ENCODE measurements at places on chromosomes 2 and 18.

DNA sequence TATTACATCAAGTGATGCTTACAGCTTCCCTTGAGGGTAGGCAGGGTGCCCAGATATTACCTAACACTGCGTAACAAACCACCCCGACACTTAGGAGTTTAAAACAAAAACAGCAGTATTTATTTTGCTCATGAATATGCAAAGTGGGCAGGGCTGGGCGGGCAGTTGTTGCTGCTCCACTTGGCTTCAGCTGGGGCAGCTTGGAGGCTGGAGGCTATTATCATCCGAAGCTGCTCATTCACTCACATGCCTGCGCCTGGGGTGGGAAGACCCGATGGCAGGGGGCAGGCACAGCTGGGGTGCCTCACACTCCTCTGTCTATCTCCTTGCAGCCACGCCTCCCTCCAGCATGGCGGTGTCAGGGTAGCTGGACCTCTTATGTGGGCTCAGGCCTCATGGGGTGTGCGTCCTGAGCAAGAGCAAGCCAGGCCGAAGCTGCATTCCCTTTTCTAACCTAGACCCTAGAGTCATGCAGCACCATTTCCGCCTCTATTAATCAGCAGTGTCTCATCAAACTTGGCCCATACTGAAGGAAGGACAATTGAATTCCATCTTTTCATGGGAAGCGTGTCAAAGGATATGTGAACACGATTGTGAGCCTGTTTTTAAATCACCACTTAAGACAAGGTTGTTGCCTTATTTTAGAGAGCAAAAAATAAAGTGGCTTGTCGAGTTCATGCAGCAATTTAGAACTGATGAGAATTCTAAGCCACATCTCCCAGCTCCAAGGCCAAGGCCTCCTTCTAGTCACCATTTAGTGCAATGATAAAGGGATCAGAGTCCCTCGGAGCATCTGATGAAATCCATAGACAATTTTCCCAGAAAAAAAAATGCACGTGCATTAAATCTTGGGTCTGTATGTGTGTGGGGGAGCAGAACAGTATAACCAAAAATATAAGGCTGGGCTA is 54.9 kb downstream of the SDC1 start:
- DNase-seq, result no peak

DNA sequence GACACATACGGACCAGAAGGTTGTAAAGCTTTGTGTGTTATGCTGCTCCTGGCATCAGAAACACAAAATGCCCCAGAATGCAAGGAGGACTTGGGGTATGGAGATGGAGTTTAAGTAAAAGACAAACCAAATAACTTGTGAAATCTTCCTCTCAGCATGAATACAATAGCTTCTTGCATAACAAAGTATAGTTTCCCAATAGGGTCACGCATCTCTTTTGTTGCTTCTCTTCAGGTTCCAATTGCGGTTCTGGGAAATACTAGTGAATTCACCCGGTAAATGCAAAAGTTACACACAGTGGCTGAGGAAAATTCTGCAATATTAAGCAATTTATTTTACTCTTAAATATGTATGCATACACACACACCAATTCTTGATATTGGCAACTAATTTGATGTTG is 339.2 kb upstream of the EPHA4 start:
- DNase-seq, result no peak

GRCh38 chr2:231671270-231672050 is 36.9 kb upstream of the PTMA start:
- no peak for DNase-seq

- no peak for DNase-seq
Observed at GRCh38 chr2:242004223-242004901, 134.8 kb downstream of the RTP5 start.

DNA sequence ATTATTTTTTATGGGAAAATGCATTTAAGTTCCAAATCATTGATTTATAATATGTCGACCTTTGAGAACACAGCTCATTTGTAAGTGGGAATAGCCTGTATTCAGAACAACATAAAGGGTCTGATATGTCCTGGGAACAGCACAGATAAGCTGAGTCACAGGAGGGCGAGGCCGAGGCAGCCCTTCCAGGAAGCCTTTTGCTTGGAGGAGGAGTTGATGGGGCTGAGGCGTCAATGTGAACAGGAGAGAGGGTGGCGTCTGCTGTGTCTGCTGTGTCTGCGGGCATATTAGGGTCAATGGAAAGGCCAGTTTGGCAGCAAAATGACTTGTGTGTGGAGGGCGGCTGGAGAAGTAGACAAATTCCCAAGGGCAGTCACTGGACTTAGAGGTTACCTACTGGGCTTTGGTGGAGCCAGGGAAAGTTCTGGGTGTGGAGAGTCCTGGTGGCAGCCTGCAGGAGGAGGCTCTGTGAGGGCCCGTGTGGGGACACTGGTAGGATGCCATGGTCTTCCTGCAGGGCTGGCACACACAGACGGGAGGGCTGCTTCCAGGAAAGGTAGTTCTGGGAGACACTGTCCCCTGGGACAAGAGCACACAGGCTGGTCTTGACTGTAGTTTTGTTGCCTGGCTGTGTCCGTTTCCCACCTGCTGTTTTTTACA is 128.1 kb downstream of the GLI2 start:
- DNase-seq, result no peak

- DNase-seq, result peak; percentile 92
Observed at GRCh38 chr18:35267161-35267651, 22.8 kb downstream of the ZSCAN30 start.
